Activated naive CD4-positive, alpha-beta T cell treated with Interleukin-2 at 50 U/mL for 16 hours (primary cell): ENCODE measurements at places on chromosomes 11 and 22.

DNA sequence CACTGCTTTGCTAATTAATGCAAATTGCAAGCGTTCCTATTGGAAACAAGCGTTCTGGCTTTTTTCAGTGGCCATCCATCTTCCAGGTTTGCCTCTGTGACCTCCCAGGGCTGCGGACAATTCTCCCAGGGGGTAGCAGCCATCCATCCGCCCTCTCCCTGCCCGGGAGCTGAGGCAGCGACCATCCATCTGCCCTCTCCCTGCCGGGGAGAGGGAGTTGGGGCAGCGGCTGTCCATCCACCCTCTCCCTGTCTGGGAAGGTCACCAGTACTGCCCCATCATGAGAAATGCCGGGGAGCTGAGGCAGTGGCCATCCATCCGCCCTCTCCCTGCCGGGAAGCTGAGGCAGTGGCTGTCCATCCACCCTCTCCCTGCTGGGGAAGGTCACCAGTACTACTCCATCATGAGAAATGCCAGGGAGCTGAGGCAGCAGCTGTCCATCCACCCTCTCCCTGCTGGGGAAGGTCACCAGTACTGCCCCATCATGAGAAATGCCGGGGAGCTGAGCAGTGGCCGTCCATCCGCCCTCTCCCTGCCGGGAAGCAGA, 394.7 kb downstream of the BRD1 start:
- DNase-seq = no peak

DNA sequence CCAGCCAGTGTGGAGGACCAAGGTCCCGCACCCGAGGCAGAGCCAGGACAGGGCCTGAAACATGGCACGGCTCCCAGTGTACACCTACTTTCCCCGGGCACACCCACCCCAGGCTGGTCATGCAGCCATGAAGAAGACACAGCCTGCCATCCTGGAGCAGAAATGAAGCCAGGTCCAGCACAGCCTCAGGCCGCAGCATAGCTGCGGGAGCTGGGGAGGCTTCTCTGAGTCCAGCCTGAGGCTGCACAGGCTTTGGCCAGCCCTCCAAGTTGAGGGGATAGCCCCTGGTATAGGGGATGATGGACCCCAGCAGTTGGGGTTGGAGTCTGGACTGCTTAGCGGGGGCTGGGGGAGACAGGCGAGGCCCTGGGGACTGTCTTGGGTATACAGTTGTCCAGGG, 2.9 kb upstream of the HDAC10 start:
- DNase-seq = no peak

DNA sequence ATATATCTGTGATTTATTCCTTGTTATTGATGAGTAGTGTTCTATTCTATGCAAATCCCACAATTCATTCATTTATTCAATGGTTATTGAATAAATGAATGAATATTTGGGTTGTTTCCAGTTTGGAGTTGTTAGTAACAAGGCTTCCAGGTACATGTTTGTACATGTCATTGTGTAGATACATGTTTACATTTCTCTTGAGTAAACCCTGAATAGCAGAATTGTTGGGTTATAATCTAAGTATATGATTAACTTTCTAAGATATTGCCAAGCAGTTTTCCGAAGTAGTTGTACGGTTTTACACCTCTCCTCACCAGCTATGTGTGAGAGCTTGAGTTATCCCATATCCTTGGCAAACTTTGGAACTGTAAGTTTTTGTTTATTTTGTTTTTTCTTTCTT, 18.5 kb upstream of the OR8G1 start:
- DNase-seq = no peak

GRCh38 chr11:123611698-123612097, 42.7 kb downstream of the SCN3B start:
- DNase-seq = no peak

GRCh38 chr11:64097468-64098317, 62.0 kb downstream of the FLRT1 start:
- DNase-seq = no peak

GRCh38 chr11:79013509-79013908, 427.3 kb downstream of the TENM4 start:
- DNase-seq = no peak
